Right ventricle myocardium inferior (tissue), 1 donor: ENCODE measurements at places on chromosomes 1 and 21. TPM values are rescaled to one million over a fixed set of nuclear protein-coding genes. Genes with fewer than 3 reads are reported as not detected.

The S100A7A gene
- not detected for total RNA-seq

The ZFP69B gene
- 1.2 TPM for total RNA-seq

The ATP6V0B gene
- 84.5 TPM for total RNA-seq

The ORC1 gene
- 0.46 TPM for total RNA-seq

The GLRX2 gene
- 45.3 TPM for total RNA-seq

The COA6 gene
- 42.5 TPM for total RNA-seq

The SERTAD4 gene
- total RNA-seq: 5.1 TPM

The PRDM16 gene
- 12.8 TPM for total RNA-seq

The SHE gene
- 11.3 TPM for total RNA-seq

The KRTAP23-1 gene
- not detected for total RNA-seq

The THEM5 gene
- not detected for total RNA-seq

The TRAF3IP3 gene
- total RNA-seq: 1.7 TPM

The CFHR2 gene
- not detected for total RNA-seq

The ESRRG gene
- 46.2 TPM for total RNA-seq

The PDC gene
- total RNA-seq: not detected

The CD48 gene
- 2.0 TPM for total RNA-seq

The ADGRL2 gene
- 42.2 TPM for total RNA-seq

The MTOR gene
- 28.4 TPM for total RNA-seq

The TENT5C gene
- total RNA-seq: 18.7 TPM

The FAM177B gene
- total RNA-seq: not detected

The PROK1 gene
- not detected for total RNA-seq

The LCK gene
- 0.57 TPM for total RNA-seq

The BATF3 gene
- total RNA-seq: 1.2 TPM
